ENCODE measurements at places on chromosomes 5 and 9. TPM values are rescaled to one million over a fixed set of nuclear protein-coding genes. Genes with fewer than 3 reads are reported as not detected.

- DNase-seq, result no peak
Observed at GRCh38 chr9:69824499-69825252, 4.1 kb downstream of the CFAP95 start.

DNA sequence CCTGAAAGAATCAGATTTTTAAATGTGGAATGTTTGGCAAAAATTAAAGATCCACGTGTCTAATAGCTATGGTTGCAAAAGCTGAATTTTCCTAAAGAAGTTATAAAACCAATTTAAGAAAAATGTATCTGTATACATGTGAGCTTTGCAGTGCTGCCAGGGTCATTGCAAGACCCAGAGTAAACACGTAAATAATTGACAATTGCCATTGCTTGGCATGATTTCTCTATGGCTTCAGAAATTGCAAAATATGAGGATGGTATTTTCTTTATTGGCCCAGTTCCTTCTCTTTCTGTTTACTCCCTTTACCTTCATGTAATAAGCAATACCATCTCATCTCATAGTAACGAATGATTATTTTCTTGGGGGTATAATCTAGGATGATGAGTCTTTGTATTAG, 123.9 kb downstream of the ERCC6L2 start:
- DNase-seq, result no peak

DNA sequence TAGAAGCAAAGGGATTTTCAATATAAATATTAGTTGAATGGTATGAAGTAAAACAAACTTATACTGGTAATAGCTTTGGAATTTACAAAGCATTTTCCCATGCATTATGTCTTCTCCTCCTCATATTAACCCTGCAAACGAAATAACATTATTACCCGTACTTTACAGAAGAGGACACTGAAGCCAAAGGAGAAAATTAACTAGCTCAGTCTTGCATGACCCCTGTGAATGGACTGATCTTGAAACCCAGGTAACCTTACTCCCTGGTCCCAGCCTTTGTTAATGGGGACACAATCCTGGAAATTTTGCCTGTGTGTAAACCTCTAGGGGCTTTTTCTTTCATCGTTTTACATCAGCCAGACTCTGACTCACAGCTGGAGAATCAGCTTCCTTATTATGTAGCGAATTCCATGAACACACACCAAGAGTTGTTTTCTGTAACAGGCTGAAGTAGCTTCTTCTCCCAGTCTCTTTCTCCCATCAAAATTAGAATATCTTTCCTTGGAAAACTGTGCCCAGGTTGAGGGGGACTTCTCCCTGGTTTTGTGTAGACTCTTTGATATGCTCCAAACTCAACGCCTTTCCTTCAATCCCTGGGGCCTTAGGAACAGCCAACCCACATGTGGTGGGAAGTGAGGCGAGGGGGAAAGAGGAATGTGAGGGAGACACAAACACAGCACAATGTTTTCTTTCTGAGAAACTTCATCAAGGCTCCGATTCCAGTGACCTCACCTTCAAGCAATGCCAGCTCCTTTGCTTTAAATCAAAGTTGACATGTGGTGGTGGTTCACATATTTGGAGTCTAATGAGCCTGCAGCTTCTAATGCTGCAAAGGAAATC, 480.9 kb upstream of the PAPPA start:
- DNase-seq, result no peak

DNA sequence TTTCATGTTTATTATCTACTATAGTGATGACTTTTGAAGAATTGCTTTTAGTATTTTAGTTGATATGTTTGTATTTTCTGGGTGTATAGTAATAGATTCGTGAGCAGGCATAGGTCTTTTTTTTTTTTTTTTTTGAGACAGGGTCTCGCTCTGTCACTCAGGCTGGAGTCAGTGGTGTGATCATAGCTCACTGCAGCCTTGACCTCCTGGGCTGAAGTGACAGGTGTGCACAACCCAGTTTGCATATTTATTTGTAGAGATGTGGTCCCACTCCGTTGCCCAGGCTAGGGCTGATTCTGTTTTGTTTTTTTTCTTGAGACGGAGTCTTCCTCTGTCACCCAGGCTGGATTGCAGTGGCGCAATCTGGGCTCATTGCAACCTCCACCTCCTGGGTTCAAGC, 11.9 kb downstream of the ERBIN start:
- DNase-seq, result no peak

- DNase-seq, result no peak
Observed at GRCh38 chr9:7935681-7936080, 136.1 kb upstream of the DMAC1 start.

DNA sequence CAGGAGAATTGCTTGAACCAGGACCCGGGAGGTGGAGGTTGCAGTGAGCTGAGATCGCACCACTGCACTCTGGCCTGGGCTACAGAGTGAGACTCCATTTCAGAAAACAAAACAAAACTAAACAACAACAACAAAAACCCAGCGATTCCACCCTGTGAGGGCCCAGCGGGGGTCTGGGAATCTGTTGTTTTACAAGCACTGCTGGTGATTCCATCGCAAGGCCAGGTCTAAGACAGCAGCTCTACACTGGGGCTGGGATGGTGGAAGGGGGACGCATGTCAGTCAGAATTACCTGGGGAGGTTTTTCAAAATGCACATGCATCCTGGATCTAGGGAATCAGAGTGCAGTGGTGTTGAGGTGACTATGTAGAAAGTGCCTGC, 90.9 kb downstream of the ANKRD55 start:
- no peak for DNase-seq

DNA sequence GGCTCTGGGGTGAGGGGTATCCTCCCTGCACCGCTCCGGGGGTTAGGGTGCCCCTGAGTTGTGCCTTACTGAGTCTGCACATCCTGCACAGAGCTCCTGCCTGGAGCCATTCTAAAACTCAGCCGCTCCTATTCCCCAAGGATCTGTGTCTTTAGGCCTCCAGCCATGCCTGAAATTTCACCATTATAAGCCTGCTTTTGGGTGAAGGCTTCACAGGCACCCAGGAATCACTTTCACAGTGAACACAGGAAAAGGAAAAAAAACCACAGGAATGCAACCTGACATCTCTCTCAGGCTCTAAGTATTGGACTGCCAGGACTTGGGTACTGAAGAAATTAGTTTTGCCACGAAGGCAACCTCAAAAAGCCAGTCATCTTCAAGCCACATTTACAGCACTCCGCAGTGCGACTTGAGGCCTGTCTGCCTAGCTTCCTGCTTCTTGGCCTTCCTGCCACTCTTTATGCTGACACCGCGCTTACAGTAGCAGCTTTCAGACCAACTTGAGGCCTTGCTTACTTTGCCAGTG, 30.9 kb downstream of the GALNT10 start:
- no peak for DNase-seq

DNA sequence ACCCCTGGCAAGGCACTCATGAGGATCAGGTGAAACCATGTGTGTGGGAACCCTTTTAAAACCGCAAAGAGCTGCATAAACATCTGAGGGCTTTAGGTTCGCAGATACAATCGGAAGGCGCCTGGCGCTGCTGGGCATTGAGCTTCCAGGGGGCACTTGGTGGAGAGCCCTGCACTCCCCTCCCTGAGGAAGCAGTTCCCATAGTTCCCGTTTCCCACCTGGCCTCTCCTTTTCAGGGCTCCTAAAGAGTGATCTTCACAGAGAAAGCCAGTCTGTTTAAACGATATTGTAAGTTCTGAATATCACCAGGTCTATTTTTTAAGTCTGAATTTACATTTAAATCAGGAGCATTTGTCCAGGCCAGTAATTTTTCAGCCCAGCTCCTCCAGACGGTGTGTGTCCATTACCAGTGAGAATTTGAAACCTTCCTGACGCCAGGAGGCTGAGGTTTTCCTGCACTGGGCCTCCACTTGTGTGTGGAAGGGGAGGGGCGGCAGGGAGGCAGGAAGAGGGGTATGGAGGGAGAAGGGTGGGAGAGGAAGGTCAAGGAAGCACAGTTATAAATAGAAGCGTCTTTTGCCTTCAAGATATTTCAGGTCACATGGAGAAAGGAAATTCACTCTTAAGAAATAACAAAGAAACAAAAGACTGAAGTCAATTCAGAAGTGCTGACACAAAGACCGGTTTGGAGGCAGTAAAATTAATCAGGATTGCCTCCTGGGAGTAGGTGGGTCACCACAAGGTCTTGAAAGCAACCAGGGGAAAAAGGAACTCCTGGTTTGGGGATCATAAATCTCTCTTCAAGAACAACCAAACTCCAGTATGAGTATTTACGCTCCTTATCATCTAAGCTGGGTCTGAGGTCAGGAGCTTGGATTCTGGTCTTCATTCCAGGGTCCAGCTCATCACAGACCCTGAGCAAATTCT, 14.3 kb upstream of the MGAT1 start:
- DNase-seq, result no peak

GRCh38 chr9:81028504-81028903, 660.8 kb downstream of the TLE1 start:
- no peak for DNase-seq

- DNase-seq, result no peak
Observed at GRCh38 chr5:34977934-34978613, 48.7 kb downstream of the DNAJC21 start.

DNA sequence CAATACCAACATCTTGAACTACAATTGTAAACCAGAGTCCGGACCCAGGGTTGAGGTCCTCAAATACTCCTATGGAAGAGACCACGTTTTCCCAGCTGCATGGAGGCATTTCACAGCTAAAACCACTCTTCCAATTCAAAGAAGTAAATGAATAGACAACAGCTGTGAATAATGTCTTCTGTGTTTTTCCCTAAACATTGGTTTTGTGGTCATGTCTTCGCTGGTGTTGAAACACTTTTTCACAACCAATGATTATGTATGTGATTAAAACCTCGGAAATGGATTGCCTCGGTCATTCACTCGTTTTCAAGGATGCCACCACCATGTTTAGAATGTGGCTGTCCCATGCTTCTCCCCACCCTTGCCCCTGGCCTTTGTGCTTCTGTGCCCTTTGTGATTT, 9.4 kb upstream of the TENT4A start:
- DNase-seq, result no peak

DNA sequence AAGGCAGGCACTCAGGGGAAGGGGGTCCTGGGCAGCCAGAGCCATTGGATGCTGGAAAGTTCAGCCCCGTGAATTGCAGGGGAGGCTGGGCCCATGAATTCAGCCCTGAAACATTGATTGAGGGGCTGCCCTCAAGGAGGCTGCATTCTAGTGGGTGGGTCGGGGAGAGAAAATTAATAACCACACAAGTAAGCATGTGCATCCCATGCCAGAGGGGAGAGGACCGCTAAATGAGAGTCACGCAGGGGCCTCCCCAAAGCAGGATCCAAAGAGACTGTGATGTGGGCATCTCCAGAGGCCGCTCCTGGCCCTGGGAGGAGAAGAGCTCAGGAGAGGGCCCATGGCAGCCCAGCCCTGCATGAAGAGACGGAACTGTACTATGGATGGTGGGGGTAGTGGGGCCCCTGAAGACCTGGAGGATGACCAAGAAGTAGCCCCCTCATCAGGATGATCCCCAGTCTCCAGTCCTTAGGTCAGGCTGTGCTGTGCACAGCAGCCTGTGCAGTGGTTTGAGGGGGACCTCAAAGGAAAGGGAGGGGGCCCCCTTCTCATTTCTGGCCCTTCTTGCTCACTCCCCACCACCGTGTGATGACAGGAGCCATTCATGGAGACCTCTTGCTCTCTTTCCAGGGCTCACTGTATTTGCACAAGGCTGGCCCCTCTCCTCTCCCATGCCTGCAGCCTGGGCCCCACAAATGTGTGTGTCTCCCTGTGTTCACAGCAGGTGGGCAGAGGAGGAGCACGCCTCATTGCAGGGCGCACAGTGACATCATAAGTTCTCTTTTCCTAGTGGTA, 233.6 kb upstream of the IRX1 start:
- no peak for DNase-seq

DNA sequence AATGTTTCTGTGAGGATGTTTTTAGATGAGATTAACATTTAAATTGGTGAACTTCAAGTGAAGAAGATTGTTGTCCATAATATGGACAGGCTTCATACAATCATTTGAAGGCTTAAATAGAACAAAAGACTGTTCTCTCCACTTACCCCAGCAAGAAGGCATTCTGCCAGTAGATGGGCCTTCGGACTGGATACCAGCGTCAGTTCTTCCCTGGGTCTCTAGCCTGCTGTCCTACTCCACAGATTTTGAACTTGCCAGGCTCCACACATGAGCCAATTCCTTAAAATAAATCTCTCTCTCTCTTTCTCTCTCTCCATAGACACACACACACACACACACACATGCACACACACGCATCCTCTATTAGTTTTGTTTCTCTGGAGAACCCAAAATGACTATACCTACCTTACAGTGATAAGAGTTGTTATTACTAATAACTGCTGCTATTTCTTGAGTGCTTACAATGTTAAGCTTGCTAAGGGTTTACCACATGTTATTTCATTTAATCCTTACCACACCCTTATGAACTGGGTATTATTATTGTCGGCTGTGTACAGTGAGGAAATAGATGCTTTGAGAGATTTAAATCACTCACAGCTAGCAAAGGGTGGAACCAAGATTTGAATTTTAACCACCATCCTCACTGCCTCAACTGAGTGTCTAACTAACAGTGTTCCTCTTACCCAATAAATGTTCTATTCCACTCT, 19.8 kb upstream of the IQGAP2 start:
- no peak for DNase-seq

DNA sequence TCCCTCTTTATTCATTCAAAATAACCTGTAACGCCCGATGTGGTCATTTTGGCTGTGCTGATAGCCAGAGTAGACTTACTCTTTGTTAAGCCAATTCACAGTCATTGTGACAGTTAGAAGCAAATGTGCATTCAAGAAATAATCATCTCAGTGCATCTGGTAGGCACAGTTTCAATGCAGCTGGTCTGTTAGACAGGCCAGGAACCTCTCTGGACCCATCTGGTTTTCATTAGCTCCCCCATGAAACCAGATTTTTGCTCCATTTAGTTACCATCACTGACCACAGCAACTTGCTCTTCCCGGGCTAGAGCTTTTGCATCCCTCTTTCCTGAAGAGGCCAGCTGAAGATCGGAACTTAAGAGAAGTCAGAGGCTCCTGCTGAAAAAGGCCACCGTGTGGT, 284.2 kb downstream of the NSG2 start:
- DNase-seq, result no peak

DNA sequence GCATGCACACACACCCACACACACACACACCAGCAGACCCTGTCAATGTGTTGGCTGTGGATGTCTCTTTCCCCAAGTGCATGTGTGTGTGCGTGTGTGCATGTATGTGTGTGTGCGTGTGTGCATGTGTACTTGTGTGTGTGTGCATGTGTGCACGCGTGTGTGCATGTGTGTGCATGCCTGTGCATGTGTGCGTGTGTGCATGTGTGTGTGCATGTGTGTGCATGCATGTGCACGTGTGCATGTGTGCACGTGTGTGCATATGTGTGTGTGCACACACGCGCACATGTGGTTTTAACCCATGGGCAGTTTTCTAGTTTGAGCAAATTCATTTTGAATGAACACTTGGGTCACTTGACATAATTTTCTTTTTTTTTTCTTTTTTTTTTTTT, 268.8 kb upstream of the IRX1 start:
- no peak for DNase-seq

TSSK1B gene
- total RNA-seq, result not detected

SOX30 gene
- not detected for total RNA-seq

GRM6 gene
- not detected for total RNA-seq

GDF9 gene
- total RNA-seq, result 0.80 TPM

TNPO1 gene
- 76.2 TPM for total RNA-seq

PLEKHG4B gene
- total RNA-seq, result 0.03 TPM

GOLM1 gene
- 1.4 TPM for total RNA-seq

All from activated naive CD8-positive, alpha-beta T cell treated with anti-CD3 and anti-CD28 coated beads, Interleukin-2, amount 10 ng/mL, durations not matched to agents 7 days and 5 days (primary cell).